ENCODE measurements at places on chromosomes 1 and 21.

DNA sequence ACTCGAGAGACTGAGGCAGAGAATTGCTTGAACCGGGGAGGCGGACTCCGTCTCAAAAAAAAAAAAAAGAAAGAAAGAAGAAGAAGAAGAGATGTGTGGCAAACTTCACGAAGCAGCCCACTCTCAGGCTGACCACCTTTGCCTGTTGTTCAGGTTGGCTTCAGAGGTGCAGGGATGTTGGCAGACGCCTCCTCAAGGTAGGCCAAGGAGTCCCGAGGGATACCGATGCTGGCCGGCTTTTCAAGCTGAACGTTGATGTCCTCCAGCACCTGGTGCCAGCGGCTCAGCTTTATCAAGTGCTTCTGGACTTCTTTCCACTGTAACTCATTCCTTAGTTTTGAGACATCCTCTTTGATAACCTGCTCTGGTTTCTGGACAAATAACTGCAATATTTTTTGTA is 243.8 kb upstream of the ADGRL2 start:
- no peak for DNase-seq

GRCh38 chr1:227725046-227725445 is 10.1 kb downstream of the JMJD4 start:
- DNase-seq: no peak

- peak; percentile 76 for DNase-seq
These were observed 574 bp downstream of the ITPKB start for GRCh38 chr1:226738421-226738994.

GRCh38 chr1:203364094-203364801 is 13.3 kb upstream of the FMOD start:
- peak; percentile 89 for DNase-seq

GRCh38 chr1:64539781-64540218 is 69.9 kb downstream of the CACHD1 start:
- no peak for DNase-seq

GRCh38 chr1:43901196-43901961 is 32.2 kb upstream of the ARTN start:
- DNase-seq: no peak

- no peak for DNase-seq
These were observed 13.6 kb upstream of the FAM89A start for GRCh38 chr1:231053493-231054162.

DNA sequence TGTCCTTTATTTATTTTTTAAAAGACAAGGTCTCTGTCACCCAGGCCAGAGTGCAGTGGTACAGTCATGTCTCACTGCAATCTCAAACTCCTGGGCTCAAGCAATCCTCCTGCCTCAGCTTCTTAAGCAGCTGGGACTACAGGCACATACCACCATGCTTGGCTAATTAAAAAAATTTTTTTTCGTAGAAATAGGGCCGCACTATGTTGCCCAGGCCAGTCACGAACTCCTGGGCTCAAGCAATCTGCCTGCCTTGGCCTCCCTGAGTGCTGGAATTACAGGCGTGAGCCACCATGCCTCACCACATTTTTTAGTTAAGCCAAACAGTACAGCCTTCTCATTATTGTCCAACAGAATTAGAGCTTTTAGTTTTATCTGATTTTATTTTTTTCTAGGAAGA is 7.4 kb upstream of the ADAR start:
- DNase-seq: no peak
